ENCODE measurements at places on chromosomes 3 and 15.

GRCh38 chr3:29937185-29937584, 656.3 kb downstream of the RBMS3 start:
- peak; percentile 67 for DNase-seq

DNA sequence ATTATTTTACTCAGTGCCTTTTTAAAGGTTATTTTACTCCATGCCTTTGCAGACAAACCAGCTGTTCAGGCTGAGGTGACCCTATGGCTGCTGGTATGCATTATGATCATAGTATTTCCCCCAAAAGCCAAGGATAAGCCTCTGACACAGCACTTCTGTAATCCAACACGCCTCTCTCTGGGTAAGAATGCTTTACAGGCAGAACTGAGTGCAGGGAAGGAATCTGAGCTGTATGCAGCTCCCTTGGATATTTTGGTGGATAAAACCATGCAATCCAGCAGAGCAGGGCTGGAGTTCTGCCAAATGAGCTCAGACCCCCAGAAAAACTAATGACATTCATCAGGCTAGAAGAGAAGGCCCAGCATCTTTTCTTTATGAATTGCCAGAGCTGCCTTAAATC, 11.7 kb upstream of the MAP1A start:
- DNase-seq: no peak

DNA sequence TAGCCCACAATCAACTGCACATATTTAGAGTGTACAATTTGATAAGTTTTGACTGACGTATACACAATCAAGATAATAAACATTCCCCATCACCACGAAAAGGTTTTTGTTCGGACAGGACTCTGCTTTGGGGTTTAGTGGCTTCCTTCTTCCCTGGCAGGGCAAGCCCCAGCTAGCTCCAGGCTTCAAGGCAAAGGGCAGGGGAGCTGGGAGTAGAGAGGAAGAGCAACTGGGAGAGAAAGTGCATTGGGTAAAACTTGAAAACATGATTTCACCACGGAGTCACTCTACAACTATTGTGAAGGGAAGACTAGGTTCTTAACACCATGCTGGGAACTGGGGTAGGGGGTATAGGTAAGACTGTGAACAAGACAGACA, 185.1 kb upstream of the UBE2E1 start:
- no peak for DNase-seq

DNA sequence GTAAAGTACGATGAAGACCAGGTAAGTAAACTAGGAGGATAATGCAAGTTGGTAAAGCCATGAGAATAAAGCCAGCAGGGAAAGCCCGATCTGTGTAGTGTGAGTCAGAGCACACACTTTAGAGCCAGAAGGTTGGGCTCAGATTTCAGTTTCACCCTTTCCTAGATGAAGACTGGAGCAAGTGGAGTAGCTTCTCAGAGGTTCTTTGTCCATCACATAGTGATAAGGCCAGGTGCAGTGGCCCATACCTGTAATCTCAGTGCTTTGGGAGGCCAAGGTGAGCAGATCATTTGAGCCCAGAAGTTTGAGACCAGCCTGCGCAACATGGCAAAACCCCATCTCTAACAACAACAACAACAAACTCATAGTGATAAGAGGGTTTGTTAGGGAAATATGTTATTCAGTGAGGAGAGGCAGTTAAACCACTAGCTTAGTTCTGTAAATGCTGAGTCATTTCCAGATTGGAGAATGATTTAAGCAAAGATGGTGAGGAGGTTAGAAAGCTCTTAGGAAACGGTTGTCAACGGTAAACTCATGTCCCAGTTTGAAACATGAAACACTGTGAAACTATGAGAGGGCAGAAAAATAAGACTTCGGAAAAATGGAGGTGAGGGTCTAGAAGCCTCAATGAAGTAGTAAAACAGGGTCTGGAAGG, 39.0 kb downstream of the IL12A start:
- DNase-seq: no peak

- DNase-seq: no peak
These were observed 8.4 kb downstream of the TMEM40 start for GRCh38 chr3:12750658-12751071.

DNA sequence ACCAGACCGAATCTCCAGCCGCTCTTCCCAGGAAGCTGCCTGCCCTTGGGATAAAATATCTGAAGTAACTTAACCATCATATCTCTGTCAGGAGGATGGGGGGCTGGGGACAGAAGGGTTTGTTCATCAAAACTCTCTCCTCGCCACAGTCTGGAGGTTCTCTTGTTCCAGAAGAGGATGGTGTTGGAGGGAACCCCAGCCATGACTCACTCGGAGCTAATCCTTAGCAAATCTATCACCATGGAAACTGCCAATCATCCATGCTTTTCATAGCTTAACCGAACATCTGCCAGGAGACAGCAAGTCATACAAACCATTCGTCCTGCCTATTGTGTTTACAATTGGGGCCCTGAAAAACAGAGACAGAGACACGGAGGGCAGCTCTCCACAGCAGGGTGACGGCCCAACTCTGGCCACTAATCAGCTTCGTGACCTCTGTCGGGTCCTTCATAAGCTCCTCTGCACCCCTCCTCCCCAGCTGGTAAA, 73.8 kb upstream of the HEG1 start:
- peak; percentile 97 for DNase-seq

- DNase-seq: no peak
These were observed 29.7 kb downstream of the EFCAB12 start for GRCh38 chr3:129398803-129399144.

- DNase-seq: no peak
These were observed 27.0 kb upstream of the ANKDD1A start for GRCh38 chr15:64884679-64885078.

DNA sequence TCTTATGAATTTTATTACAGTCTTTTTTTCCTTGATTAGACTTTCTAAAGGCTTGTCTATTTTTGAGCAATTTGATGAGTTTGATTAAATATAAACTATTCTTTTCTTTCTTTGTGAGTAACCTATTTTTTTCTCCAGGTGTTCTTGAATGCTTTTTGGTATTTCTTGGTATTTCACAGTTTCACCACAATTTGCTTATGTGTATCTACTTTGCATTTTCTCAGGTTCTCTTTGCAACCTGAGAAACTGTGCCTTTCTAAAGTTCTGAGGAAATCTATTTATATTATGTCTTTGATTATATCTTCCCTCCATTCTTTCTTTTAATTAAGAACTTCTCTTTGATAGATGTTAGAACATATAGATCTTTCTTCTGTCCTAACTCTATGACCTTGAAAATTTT, 117.1 kb upstream of the MLF1 start:
- no peak for DNase-seq

GRCh38 chr3:128033102-128033501, 19.1 kb upstream of the SEC61A1 start:
- DNase-seq: no peak

GRCh38 chr3:66035763-66036477, 2.8 kb downstream of the MAGI1 start:
- DNase-seq: no peak

DNA sequence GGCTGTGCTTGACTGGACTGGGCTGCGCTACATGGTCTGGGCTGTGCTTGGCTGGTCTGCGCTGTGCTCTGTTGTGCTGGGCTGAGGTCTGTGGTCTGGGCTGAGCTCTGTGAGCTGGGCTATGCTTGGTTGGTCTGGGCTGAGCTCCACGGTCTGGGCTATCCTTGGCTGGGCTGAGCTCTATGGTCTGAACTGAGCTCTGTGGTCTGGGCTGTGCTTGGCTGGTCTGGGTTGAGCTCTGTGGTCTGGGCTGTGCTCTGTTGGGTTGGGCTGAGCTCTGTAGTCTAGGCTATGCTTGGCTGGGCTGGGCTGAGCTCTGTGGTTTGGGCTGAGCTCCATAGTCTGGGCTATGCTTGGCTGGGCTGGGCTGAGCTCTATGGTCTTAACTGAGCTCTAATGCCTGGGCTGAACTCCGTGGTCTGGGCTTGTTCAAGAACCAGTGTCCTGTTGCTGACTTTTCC, 92.0 kb downstream of the PLXNA1 start:
- no peak for DNase-seq

DNA sequence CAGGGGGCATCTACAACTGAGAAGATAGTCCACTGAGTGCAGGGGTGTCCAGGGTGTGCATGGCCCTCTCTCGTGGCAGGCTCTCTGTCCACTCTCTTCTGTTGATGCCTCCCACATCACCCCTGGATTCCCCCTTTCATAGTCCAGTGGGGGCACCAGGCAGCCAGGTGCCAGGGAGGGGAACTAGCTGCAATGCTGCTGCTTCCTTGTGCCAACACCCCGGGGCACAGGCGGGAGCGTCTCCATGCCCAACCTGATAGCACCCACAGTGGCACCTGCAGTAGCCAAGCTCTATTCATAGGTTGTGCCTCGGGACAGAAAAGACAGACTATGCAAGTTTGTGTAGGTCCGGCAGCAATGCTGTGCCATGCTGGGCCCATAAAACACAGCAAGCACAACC, 11.7 kb downstream of the DUOX2 start:
- no peak for DNase-seq

- no peak for DNase-seq
These were observed 137.3 kb upstream of the GOLIM4 start for GRCh38 chr3:168233001-168233400.

GRCh38 chr3:27322634-27323033, 46.5 kb downstream of the NEK10 start:
- DNase-seq: no peak

DNA sequence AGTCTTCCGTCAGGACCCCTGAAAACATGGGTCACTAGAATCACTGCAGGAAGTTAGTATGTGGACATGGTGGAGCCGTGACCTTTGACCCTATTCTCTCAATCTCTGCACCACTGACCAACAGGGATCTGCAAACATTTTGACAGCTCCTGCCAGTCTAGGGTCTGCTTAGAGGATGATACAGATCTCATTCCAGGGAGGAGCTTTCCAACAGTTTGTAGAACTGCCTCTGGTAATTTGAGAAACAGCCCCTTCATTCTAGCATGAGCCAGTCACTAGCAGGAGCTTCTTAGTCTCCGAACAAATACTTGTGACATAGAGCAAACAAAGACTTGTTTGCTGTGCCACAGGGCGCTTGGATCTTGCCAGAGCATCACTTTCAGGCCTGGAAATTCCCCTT, 270.3 kb upstream of the CFAP20DC start:
- DNase-seq: no peak

Measured in HS-5 (cell line).